ENCODE measurements at places on chromosomes 5 and 9.

GRCh38 chr5:150263801-150264621 lies 25.6 kb downstream of the CAMK2A start:
- DNase-seq = no peak

DNA sequence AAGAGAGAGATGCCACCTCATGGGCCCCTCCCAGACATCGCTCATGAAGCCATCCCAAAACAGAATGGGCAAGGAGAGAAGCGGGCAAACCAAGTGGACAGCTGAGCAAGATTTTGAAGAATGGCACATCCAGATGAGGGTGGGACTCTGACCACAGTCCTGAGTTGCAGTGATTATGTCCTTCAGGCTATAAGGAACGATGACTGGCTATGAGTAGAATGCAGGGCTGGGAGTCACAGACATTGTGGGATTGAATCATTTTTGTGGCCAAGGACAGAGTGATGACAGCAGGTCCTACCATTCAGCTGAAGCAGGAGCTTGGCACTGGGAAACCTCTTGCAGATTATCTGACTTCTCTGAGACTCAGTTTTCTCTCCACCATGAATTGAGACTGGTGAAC lies 245.7 kb upstream of the SLC30A5 start:
- DNase-seq = no peak

GRCh38 chr5:145180371-145180770 lies 654.8 kb downstream of the PRELID2 start:
- no peak for DNase-seq

DNA sequence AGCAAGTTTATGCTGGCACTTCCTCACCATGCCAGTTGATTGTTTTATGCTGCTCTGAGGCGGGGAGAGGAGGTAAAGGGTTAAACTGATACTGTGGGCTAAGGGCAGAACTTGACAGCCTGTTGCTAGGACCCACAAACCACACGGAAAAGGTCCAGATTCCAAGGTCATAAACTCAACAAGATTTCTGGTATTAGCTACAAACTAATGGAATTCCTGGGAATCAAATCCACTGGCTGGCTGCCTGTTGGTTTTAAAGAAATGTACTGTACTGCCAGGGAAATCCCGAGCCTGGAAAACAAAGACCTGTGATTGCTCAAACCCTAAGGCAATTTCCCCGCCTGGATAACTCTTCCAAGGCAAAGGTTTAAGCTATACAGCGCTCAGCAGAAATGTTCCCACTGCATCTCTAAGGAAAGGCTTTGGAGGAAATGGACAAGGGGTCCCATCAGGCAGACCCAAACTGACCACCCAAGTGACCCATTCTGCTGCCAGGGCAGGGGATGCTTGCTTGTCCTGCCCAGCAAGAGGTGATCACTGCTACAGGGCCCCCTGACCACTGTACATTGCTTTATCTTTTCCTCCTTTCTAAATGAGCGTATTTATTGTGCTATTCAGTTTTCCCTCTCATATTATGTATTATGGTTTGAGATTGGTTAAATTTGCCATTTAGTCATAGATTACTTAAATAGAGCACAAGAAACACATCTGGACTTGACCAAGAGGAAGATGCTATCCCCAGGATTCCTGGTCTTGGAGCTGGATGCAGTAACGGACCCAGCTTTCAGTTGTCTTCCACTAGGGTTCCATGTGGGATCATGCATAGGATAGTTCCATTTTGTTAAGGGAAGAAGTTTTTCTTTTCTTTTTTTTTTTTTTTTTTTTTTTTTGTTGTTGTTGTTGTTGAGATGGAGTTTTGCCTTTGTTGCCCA lies 124.3 kb downstream of the SUSD1 start:
- DNase-seq = no peak

All from activated naive CD4-positive, alpha-beta T cell treated with anti-CD3 and anti-CD28 coated beads, Interleukin-2, amount 50 U/mL, for 72 hours (primary cell).